MCF 10A (cell line): ENCODE measurements at places on chromosomes 7 and 10.

DNA sequence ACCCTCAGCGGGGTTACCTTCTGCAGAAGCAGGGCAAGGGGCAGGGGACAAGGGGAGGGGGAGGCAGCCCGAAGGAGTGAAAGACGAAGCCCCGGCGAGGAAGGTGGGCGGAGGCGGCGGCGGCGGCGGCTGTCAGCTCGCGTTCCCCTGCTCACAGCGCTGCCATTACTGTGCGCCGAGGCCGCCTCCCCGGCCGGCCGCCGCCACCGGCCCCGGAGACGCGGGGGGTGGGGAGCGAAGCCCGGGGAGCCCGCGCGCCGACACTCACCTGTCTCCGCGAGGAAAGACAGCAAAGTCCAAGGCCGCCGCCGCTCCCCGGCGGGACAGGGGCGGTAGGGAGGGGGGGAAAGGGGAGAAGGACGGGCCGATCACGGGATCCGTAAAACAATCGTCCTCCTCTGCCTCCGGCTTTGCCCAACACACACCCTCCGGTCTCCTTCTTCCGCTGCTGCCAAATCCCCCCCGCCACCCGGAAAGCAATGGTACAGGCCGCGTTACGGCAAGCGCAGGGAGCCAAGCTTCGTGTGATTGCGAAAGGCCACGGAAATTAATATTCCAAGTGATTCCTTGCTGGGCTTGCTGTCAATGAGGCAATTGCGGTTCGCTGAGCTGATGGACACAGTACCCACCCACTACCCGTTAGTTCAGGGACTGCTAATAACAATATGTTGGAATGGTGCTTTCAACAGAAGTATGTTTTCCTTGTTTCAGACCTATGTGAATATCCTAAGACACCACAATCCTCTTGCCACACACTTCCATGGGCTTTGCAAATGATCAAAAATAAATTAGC, at the start of gene CUL2:
CUL2 (minus strand) TSS at position 180 of the 793 bp plus-strand sequence. CDS start 19,024 bp downstream, outside the sequence.
- DNase-seq = peak; percentile 93

GRCh38 chr7:158492367-158492764, 95.3 kb downstream of the PTPRN2 start:
- no peak for DNase-seq

GRCh38 chr7:44515590-44516268, 25.3 kb upstream of the NUDCD3 start:
- DNase-seq = no peak

DNA sequence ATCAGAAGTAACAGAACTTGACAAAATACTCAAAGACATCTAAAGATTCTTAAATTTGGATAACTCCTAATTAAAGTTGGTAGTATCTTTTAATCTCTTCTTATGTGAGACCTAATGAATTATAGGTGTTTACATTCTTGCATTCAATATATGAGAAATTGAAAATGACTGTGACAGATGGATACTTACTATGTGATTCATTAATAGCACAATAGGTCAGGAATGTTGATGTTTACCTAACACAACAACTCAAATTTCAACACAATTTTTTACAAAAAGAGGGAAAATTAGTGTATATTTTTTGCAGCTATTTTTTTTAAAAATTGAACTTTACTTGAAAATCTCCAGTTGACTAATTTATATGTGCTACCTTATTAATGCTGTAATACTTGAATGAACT, 31.7 kb upstream of the MCU start:
- no peak for DNase-seq

DNA sequence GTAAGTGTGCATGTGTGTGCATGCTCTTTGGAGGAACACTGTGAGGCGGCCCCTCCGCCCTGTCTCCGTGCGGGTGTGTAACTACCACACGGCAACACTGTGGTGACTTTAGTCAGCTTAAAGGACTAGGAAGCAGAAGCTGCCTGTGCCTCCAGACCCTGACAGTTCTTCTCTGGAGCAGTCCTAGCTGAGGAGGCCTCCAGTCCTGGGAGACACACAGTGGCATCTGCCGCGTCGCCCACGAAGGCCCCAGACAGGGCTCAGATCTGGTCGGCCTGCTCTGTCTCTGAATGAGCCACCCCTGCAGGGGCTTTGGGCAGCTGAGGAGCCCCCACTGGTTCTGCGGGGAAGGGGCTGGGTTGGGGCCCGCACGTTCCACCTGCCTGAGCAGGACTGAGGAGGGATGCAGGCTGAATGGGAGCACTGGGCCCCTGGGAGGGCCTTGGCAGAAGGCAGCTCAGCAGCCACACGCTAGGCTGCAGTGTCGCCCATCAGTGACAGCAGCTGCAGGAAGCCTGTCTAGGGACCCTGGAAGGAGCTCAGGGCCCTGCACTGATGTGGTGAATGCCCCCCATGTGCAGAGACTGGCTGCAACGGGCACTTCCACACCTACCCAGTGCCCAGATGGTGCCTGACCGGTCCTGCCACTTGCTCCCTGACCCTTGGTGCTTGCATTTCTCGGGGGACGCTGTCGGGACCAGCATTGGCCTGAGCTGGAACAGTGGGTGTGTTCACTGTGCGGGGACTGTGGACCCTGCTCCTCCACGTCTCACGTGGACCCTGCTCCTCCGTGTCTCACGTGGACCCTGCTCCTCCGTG, 27.3 kb upstream of the KNDC1 start:
- DNase-seq = no peak

GRCh38 chr10:110226543-110226925, 19.1 kb downstream of the MXI1 start:
- DNase-seq = peak; percentile 90

DNA sequence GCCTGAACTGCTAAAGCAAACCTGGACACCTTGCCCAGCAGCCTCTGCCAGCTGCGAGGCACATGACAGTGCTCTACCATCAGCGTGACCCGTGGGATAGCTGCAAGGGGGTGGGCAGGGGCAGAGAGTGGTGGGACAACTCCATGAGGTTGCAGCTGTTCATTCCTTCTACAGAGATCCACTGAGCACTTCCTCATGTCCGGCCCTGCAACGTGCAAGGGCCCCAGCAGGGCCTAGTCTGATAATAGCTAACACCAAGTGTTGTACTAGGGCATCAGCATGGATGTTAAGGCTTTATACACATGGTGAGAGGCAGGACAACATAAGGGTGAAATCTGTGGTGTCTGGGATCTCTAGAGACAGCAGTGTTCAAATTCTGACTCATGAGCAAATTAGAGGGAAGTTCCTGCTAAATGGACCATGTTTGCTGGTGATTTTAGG, 14.3 kb downstream of the NOD1 start:
- DNase-seq = no peak

DNA sequence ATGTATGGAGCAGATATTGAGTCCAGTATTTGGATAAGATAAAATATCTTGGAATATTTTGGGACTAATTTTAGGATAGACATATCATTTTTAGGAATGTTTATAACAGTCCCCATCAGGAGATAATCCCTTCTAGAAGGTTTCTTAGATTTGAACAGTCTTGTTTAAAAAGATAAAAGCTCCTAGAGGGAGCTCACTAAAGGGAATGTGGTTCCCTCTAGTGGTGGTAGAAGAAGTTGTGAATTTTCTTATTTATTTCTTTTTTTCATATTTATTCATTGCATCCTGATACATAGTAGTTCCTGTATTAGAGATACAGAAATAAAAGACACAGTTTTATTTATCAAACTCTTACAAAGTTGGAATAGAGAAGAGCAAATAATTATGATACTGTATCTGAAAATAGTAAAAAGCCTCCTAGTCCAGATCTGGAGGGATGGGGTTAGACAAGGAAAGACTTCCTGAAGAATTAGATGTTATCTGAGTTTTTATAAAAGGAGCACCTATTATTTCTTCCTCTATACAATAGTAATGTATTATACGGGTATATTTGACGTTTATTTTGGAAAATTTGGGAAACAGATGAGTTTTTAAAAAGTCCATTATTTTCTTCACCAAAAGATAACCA, 24.5 kb upstream of the KLF14 start:
- DNase-seq = peak; percentile 57

GRCh38 chr10:110529596-110530011, 31.9 kb downstream of the DUSP5 start:
- no peak for DNase-seq

- no peak for DNase-seq
Measured at GRCh38 chr7:108794466-108794865, 224.8 kb downstream of the DNAJB9 start.

DNA sequence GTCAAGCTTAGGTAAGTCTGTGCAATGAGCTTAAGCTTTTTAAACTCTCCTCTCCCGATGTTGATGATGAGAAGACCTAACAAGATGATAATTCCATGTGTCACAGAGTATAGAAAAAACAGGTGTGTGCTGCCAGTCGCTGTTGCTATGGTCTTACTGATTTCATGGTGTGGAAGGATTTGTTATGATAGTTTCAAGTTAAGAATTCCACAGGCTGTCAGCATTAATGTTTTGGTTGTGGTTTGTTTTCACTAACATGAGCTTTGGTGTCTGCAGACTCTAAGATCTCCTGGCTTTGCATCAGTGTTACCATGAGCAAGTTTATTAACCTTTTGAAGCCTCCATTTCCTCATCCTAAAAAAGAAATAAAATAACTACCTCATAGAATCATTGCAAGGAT, 123.7 kb downstream of the NSUN6 start:
- DNase-seq = no peak

- DNase-seq = no peak
Measured at GRCh38 chr7:108091461-108091831, 38.7 kb downstream of the LAMB4 start.

DNA sequence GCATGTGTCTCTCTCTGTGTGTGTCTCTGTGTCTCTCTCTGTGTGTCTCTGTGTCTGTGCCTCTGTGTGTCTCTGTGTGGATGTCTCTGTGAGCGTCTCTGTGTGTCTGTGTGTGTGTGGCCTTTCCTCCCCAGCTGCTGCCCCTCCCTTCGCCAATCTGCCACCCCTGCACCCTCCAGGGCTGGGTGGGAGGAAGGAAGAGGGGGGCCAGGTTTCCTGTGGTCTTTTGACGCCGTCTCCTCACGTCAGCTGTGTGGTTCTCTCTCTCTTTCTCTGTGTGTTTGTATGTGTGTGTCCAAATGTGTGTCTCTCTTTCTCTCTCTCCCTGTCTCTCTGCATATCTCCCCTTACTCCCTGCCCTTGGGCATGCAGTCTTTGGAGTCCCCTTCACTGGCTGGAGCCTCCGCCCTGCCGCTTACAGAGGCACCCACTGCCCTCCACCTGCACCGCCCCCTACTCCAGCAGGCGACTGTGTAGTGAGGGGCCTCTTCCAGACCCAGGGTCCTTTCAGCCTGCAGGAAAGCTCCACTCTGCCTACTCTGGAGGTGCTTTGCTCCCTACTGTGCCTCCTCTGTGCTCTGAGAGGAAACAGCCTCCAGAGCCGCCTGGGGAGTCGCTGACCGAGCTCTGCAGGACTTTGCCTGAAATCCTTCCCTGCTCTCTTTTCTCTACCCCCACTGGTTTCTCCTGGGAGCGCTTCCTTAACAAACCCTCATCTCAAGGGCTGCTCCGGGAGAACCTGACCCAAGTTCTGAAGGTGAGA, 44.2 kb upstream of the C10orf71 start:
- DNase-seq = no peak

- DNase-seq = no peak
Measured at GRCh38 chr10:109932391-109932790, 9.1 kb upstream of the XPNPEP1 start.

DNA sequence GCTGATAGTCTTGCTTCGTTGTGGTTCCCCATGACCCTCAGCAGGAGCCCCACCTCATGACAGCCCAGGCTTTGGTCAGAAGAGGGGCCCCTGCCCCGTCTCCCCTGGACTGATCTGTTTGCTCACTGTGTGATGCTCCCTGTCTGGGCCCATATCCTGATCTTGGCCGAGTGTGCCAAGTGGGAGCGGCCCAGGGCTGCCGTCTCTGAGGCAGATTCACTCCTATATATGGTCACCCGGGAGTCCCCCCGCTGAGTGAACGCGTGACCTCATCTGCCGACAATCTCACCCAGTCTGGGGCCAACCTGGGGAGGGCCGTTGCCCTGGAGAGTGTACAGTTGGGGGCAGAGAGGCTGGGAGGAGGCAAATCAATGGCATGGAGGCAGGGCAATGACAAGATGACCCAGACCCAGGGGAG, 34.5 kb downstream of the PPIF start:
- no peak for DNase-seq

GRCh38 chr10:67257018-67257417, 331.2 kb downstream of the LRRTM3 start:
- DNase-seq = no peak

DNA sequence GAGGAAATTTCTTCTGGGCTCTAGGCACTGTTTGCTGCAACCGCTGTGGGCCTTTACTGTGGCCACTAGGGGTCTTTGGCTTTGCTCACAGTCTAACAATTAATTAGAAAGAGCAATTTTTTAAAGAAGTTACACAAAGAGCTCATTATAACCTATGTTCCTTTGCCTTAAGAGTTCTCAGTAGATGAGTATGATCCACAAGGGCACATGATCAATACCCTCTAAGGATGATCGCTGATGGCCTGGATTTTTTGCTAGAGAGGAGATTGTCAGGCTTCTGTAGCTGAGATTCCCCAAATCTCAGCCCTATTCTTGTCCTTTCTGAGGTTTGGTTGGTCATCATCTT, 80.8 kb upstream of the RHOBTB1 start:
- DNase-seq = peak; percentile 28

DNA sequence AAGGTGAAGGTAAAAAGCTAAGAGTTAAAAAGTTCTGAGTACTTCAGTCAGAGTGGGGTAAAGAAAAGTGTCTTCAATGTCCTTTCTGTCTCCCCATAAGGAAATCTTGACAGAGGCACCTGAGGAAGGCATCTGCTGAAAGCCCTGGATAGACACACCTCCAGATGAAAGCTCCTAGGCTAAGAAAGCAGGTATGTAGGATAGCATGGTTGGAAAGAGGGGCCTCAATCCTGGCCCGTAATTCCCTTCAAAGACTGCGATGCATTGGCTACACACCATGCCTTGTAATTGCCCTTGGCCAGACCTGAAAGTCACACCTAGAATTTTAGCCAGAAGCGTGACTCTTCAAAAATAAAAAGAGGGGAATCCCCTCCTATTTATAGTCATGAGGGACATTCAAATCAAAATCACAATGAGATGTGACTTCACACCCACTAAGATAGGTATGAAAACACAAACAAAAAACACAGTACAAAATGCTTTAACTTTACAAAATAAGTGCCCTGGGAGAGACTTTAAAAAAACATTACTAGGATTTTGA, 809.7 kb downstream of the IPMK start:
- DNase-seq = no peak

DNA sequence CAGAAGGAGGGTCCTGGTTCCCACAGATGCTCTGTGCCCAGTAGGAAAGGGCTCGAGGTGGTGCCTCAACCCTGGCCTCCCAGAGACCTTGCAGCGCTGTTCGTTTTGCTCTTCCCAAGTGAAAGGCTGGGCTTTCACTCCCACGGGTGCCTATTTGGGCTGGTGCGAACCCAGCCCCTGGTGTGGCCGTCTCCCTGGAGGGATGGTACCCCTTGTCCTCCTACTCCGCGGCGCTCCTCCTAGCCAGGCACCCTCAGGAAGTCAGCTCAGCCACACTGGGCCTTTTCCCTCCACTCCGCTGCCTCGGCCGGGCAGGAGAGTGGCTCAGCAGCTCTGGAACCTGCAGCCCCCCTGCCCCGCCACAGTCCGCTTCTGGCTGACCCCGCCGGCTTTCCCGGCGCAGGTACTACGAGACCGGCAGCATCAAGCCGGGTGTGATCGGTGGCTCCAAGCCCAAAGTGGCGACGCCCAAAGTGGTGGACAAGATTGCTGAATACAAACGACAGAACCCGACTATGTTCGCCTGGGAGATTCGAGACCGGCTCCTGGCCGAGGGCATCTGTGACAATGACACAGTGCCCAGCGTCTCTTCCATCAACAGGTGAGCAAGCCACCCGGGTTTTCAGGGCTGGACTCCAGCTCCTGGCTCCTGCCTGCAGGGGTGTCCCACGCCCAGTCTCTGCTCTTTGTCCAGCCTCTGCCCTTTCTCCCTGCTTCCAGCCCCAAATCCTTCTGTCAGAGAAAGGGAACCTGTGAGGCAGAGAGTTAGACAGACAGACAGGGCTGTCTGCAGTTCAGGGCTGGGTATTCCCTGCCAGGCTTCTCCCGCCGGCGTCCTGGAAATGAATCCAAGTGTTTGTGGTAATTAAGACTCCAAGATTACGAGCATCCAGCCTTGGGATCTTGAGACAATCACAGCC, 5.2 kb downstream of the PAX2 start:
- no peak for DNase-seq
